M059J (cell line): ENCODE measurements at places on chromosomes 5 and 9.

DNA sequence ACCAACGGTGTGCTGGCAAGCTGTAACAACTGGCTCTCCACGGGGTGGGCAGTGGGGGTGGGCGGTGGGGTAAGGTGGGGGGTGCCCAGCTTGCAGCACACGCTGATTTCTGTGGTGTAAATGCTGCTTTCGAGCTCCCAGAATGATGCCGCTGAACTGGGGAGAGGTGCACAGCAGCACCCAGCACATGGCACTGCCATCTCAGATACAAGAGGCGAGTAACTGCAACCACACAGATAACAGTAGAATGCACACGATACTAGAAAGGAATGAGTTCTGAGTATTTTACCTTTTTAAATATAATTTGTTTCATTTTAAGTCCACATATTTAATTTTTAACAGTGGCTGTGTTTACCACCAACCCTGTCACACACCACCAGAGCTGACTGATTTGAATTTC, 87.9 kb downstream of the SEMA4D start:
- no peak for DNase-seq

GRCh38 chr5:16577677-16578076, 39.1 kb downstream of the RETREG1 start:
- DNase-seq = no peak

DNA sequence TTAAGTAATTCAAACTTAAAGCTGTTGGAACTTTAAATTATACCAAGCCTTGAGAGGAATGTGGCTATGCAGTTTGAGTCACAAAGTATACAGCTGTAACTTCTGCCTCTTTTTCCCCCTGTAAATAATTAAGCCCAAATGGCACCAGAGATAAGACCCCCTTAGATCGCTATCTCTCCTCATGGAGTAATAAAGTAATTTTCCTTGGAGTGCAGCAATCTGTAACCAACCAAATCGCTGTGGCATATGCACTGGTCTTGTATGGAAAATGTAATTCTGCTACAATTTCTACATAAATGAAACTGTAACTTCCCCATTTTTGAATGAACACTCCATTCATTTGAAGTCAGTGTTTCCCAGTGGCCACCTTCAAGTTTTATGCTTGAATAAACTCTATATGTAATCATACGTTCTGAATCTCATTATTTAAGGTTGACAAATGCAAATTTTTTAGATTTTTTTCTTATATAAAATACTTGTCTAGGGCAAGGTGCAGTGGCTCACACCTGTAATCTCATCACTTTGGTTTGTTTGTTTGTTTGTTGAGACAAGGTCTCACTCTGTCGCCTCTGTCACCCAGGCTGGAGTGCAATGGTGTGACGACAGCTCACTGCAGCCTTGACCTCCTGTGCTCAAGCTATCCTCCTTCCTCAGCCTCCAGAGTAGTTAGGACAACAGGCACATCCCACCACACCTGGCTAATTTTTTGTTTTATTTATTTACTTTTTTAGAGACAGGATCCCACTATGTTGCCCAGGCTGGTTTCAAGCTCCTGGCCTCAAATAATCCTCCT, 12.3 kb downstream of the SUSD1 start:
- DNase-seq = no peak

DNA sequence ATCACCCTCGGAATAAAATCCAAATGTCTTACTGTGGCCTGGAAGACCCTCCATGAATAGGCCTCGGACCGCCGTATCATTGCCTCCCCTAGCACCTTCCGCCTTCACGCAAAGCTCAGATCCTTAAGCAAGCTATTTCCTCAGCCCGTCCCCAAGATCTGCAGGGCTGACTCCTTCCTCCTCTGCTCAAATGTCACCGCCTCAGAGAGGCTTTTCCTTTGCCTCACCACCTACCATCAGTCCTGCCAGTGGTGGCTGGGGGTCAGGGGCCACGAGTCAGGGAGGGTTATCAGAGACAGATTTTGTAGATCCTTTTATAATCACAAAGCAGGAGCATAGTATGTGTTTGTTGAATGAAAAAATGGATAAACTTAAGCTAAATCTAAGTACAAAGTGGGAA, 74.4 kb upstream of the KIF2A start:
- DNase-seq = no peak

DNA sequence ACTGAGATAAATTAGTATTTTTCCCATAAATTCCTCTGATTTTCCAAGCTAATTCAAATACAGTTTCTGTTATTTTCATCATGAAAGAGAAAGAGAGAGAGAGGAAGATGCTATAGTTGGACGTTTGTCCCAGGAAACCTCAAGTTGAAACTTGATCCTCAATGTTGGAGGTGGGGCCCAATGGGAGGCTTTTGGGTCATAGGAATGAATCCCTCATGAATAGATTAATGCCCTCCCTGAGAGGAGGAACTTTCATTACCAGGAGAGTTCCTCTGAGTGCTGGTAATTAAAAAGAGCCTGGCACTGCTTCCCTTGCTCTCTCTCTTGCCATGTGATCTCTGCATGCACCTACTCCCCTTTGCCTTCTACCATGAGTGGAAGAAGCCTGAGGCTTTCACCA, 189.9 kb upstream of the SMC2 start:
- DNase-seq = no peak

- peak; percentile 4 for DNase-seq
These were observed 126.0 kb downstream of the MLLT3 start for GRCh38 chr9:20496328-20496727.

- DNase-seq = no peak
These were observed 73.4 kb upstream of the NR4A3 start for GRCh38 chr9:99748266-99748665.

DNA sequence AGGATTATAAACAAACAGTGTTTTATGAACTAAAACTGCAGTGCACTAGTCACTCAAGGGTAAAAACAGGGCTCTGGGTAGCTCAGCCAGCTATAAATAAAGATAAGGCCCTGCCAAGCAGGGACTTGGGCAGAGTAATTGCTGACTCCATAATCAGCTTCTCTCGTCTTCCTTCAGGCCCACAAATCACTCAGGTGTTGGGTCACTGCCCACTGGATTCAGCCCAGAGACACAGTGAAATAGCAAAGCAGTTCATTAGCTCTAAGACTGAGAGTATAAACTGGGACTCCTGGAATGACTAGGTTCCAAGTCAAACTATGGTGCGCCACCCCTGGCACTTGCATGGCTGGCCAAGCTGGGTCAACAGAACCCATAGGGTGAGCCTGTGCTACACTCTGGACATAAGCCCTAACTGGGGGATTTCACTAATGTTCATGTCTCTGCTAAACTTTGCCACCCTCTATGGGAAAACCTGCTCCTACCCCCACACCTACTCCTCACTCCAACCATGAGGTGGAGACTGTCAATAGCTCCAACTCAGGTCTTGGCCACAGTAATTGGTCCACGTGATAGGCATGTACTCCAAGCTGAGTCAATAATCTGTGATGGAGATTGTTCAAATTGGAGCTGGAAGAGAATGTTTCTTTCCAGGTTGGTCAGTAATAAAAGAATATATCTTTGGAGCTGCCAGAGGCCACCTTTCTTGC, 158.5 kb downstream of the SLIT3 start:
- DNase-seq = peak; percentile 39
